ENCODE measurements at places on chromosomes 16 and 17.

DNA sequence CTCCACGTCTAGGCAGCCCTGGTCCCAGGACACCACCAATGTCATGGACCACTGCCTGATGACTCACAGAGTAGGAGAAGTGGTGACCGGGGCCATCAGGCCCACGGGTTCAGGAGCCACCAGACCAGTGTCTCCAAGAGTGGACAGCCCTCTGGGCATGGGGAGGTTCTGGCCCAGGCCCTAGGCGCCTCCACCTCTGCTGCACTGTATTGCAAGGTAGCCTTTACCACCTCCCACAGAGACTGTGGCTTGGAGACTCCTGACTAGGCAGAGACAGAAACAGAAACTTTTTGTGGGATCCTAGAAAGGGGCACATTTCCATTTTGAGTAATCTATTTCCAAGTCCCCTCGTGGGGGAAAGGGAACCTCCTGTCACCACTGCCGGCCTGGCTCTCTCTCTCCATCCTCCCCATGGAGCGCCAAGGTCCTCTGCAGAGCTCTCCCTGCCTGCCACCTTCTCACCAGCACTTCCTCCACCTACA is 2.9 kb downstream of the CDIP1 start:
- DNase-seq = no peak

- DNase-seq = no peak
These were observed 2.8 kb downstream of the SP6 start for GRCh38 chr17:47848198-47848513.

- DNase-seq = no peak
These were observed 198.5 kb upstream of the WSCD1 start for GRCh38 chr17:5871666-5872065.

DNA sequence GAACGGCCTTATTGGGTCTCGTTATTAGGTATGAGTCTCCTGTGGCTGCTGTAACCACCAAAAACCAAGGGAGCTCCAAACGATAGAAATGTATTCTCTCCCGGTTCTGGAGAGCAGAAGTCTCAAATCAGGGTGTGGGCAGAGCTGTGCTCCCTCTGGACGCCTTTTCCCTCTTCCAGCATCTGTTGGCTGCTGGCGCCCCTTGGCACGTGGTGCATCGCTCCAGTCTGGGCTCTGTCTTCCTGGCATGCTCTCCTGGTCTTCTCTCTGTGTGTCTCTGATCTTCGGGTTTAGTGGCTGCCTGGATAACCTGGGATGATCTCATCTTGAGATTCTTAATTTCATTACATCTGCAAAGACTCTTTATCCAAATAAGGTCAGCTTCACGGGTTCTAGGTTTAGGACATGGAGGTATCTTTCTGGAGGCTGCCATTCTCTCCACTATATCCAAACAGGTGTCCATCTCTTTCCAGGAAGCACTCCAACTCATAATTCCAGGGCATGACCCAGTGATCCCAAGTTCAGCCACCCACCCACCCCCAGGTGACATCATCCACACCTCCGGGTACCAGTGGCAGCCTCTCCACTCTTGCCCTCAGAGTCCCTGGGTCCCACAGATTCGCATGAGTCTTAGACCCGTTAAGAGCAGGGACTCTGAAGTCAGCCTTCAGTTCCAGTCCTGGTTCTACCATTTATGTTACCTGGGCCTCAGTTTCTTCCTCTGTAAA is 145.5 kb upstream of the FOXF1 start:
- DNase-seq = no peak

DNA sequence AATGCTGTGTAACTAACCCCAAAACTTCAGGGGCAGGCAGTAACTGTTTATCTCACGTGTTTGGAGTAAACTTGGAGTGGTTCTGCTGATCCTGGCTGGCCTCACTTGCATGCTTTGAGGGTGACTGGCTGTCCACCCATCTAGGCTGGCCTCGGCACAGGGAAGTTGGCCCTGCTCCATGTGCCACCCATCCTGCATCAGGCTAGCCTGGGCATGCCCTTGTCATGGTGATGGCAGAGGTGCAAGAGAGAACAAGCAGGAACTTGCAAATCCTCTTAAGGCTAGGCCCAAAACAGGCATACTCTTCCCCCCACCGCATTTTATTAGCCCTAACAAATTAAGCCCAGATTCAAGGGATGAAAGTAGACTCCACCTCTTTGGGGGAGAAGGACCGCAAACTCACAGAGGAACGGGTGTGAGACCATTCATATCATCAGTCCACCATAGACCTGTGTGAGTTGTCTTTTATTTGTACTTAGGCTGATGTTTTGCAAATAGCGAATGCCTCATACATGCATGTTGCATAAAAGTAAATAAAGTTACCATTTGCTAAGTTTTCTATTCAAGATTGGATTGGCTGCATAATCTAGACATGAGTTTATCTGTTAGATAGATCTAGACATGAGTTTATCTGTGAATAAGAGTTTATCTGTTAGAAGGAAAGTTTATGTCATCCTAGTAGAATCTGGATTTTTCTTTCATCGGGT is 221.0 kb downstream of the CCDC182 start:
- no peak for DNase-seq

DNA sequence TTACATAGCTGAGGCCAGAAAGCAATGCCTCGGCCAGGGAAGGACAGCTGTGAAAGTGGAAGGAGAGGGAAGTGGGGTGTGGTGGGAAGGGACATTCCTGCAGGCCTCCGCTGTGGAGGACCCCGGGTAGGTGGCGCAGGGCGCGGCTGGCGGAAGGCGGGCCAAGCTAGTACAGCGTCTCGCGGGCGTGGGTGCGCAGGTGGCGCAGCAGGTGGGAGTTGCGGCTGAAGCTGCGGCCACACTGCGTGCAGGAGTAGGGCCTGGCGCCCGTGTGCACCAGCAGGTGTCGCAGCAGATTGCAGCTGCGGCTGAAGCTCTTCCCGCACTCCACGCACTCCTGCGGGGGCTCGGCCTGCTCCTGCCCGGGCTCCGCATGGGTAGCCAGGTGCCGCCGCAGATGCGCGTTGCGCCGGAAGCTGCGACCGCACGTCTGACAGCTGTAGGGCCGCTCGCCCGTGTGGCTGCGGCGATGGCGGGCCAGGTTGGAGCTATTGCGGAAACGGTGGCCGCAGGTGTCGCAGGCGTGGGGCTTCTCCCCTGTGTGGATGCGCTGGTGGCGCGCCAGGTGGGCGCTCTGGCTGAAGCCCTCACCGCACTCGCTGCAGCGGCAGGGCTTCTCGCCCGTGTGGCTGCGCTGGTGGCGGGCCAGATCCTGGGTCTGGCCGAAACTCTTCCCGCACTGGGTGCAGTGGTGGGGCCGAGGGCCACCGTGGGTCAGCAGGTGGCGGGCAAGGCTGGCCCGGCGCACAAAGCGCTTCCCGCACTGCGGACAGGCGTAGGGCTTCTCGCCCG is 10.0 kb downstream of the ZSCAN10 start:
- no peak for DNase-seq

DNA sequence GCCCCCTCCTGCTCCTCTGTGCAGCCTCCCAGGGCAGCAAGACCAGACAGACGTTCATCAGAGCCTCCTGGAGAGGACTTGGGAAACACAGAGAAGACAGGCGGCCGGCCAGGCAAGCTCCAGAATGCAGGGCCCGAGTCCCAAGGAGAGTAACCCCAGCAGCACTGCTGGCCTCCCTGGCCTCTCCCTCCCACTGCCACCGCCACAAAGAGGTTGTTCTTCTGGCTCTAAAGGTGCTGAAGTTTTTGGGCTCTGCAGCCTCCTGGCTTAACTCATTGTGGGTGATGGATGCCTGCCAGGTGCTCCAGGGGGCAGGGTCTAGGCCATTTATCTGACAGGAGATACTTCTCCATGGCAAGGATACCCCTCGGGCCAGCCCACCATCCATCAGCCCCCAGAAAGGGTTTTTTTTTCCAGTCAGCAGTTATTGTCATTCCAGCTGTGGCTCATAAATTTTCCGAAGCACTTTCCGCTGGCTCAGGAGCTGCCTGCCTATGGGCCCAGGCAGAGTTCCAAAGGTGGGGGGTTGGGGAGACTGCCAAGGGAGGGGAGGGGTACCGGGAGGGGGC is 32.0 kb upstream of the MRPS23 start:
- no peak for DNase-seq

GRCh38 chr17:14015271-14015670 is 54.0 kb upstream of the COX10 start:
- no peak for DNase-seq

DNA sequence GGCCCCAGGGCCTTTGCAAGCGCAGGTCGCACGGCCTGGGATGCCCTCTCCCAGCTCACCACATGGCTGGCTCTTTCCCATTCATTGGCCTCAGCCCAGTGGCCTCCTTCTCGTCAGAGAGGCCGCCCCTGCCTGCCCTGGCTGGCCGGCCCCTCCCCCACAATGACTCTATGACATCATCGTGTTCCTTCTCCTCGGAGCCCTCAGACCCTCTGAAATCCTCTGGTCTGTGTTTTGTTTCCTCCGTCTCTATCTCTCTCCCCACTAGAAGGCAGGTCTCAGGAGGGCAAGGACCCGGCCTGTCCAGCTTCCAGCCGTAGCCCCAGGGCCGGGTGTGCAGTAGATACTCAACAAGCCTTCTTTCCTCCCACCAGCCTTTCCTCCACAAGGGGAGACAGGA is 164.8 kb upstream of the FOXF1 start:
- DNase-seq = no peak

- no peak for DNase-seq
These were observed 101.2 kb downstream of the SALL1 start for GRCh38 chr16:51049678-51050376.

GRCh38 chr17:39653316-39653661 is 11.9 kb upstream of the TCAP start:
- no peak for DNase-seq

- no peak for DNase-seq
These were observed 1.3 kb downstream of the ARRB2 start for GRCh38 chr17:4711661-4712181.

GRCh38 chr17:79721993-79722671 is 8.6 kb upstream of the ENPP7 start:
- no peak for DNase-seq

- DNase-seq = no peak
These were observed 42.8 kb upstream of the GSE1 start for GRCh38 chr16:85570213-85570734.

DNA sequence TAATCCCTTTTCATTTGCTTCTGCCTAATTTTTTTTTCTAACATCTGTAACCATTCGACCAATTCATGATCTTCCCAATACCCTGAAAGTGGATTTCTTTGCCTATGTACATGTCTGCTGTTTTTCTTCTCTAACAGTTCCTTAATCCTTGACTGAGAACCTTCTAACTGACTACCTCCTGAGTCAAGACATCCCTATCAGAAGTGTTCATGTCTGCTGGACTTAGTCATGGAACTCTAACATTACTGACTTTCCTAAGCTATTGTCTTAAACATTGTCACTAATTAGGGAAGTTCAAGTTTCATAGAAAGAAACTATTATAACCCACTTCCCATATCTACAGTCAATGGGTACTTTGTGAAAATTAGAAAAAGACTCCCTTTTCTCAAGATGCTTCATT is 52.4 kb upstream of the IRX5 start:
- DNase-seq = no peak
